Right lobe of liver (tissue), 6 donors: ENCODE measurements at places on chromosomes 11 and 22. TPM values are rescaled to one million over a fixed set of nuclear protein-coding genes. Genes with fewer than 3 reads are reported as not detected.

DNA sequence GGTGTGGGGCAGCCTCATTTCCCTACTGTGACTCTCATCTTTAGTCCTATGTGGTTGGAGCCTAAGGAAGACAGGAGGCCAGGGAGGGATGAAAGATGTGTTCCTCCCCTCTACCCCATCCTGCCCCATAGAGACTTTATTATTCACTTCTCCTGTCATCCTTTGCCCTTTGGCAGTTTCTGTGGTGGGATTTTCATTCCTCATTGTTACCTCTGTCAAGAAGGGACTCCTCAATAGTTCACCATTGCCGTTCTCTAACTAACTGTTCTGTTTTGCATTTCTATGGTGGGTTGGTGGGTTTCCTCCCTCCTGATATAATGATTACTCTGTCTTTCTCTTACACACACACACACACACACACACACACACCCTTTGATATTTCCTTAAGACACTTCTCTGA is 202.3 kb downstream of the DSCAML1 start:
- no peaks in the 10 kb centered on the region for H3K4me1 ChIP-seq
- no peak for DNase-seq
- H3K36me3 ChIP-seq = no peaks in the 10 kb centered on the region
- H3K27me3 ChIP-seq = no peaks in the 10 kb centered on the region
- H3K27ac ChIP-seq = no peak overlapping the region

DNA sequence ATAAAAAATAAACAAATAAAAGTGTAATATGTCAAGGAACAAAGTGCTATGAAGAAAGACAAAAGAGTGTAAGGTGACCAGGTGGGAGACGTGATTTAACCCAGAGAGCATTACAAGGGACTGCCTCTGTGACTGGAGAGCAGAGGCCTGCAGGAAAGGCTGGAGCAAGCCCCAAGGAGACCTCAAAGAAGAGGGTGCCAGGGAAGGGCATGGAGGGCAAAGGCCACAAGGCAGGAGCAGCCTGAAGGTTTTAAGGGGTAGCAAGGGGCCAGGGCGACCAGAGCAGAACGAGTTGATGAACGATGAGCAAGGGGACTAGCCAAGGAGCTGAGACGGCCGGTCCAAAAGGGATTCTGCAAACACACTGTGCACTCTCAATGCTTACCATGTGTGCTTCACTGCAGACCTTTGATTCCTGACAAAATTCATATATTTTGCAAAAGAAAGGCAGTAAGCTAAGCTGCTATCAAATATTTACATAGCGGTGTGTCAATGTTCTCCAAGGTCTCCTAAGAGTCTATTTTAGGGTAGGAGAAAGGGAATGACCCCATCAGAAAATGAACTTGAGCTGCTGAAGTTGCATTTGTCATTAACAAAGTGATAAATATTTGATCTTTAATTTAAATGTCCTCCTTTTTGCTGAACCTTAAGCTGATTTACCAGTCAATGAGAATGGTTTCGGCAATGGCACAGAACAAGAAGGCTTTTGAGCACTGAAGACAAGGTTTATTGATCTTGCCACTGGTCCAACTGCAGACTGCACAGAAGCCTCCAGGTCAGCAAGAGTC is 50.5 kb downstream of the SMCO4 start:
- H3K27ac ChIP-seq = peak overlapping the region; percentile 68
- H3K36me3 ChIP-seq = no peaks in the 10 kb centered on the region
- no peaks in the 10 kb centered on the region for H3K4me1 ChIP-seq
- DNase-seq = no peak
- H3K27me3 ChIP-seq = no peaks in the 10 kb centered on the region
- no peak overlapping the region for H3K4me3 ChIP-seq

DNA sequence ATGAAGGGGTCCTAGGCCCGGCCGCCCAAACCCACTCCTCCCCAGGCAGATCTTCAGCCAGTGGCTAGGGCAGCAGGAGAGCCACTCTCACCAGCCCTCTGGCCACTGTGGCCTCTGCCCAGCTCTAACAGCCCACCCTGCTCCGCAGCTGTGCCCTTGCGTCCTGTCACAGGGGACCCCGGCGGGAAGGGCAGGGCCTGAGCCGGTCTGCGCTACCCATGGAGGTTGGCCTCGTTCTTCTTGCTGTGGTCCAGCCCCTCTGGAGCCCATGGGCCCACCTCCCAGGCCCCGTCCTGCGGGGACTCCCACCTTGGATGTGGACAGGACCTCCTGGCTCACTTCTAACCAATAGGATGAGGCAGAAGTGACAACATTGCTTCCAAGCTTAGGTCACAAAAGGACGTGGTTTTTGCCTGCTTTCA is 38.3 kb upstream of the TH start:
- no peaks in the 10 kb centered on the region for H3K4me1 ChIP-seq
- no peak overlapping the region for H3K27ac ChIP-seq
- H3K4me3 ChIP-seq = no peak overlapping the region
- no peaks in the 10 kb centered on the region for H3K27me3 ChIP-seq
- H3K36me3 ChIP-seq = no peaks in the 10 kb centered on the region

DNA sequence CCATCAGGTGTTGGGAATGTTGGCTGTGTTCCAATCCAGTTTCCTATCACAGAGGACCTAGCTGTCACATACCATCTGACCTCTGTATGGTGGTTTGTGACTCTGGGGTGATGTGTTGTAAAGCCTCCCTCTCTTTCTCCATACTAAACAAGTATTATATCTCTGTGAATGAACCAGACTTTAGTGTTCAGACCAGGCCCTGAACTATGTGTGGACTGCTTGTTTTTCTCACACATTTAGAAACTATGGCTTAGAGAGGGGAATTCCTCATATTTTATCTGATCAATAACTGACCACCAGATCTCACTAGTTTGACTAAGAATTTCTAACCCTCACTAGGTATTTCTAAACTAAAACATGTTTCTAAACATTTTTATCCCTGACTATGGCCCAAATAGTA is 17.5 kb downstream of the NCR3LG1 start:
- H3K36me3 ChIP-seq = no peaks in the 10 kb centered on the region
- H3K4me1 ChIP-seq = no peaks in the 10 kb centered on the region
- H3K27ac ChIP-seq = no peak overlapping the region
- no peaks in the 10 kb centered on the region for H3K27me3 ChIP-seq
- DNase-seq = no peak

DNA sequence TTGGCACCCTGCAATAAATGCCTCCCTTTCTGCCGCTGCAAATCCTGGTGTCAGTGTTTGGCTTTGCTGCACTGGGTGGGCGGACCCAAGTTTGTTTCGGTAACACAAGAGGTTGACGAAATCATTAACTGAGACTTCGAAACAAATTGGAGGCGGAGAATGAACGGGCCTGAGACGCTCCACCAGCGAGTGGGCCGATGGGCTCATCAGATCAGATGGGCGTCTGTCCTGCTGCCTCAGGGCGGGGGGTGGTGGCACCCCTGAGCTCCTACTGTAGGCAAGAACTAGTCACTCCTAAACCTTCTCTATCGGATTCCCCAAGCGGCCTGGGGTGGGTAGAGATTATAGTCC is 918 bp upstream of the CAPN5 start:
- H3K27me3 ChIP-seq = no peaks in the 10 kb centered on the region
- peaks cover 46% of the 10 kb centered on the region for H3K4me1 ChIP-seq
- peak overlapping the region; percentile 70 for H3K4me3 ChIP-seq
- peak overlapping the region; percentile 99 for H3K27ac ChIP-seq

- no peak overlapping the region for H3K27ac ChIP-seq
- no peak for DNase-seq
- no peaks in the 10 kb centered on the region for H3K4me1 ChIP-seq
- no peak overlapping the region for H3K4me3 ChIP-seq
- no peaks in the 10 kb centered on the region for H3K36me3 ChIP-seq
- H3K27me3 ChIP-seq = no peaks in the 10 kb centered on the region
These were observed 7.3 kb upstream of the PES1 start for GRCh38 chr22:30598986-30599385.

DNA sequence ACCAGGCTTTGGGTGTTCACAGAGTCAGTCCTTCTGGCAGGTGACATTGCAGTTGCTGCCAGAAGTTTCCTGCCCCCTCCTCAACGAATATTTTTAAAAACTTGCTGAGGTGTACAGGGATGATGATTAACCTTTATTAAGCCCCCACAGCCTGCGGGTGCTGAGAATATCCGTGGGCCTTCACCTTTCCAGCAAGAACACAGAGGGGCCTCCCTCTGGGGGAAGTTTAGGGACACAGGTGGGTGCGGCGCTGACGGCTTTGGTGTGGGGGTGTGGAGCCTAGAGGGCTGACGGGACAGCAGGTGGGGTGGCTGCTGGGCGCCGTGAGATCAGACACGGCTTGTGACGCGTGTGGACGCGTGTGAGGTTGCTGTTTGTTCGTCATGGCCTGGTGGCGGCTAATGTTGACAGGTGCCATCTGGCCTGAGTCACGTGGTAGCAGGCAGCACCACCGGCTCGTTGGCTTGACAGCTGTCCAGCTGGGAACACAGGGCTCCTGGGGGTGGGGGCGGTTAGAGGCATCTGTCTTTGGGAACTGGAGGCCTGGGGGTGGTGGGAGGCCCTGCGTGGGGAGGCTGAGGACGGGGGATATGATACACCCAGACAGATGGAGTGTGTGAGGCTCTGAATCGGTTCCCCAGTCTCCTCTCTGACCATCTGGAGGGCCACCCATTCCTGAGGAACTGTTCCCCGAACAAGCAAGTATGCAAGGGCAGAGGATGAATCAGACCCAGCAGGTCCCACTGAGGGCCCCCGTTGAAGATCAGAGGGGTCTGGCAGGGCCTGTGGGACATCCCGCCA is 12.5 kb upstream of the LRRC10B start:
- no peak overlapping the region for H3K27ac ChIP-seq
- H3K27me3 ChIP-seq = no peaks in the 10 kb centered on the region
- no peak overlapping the region for H3K4me3 ChIP-seq
- no peaks in the 10 kb centered on the region for H3K36me3 ChIP-seq
- no peak for DNase-seq

DNA sequence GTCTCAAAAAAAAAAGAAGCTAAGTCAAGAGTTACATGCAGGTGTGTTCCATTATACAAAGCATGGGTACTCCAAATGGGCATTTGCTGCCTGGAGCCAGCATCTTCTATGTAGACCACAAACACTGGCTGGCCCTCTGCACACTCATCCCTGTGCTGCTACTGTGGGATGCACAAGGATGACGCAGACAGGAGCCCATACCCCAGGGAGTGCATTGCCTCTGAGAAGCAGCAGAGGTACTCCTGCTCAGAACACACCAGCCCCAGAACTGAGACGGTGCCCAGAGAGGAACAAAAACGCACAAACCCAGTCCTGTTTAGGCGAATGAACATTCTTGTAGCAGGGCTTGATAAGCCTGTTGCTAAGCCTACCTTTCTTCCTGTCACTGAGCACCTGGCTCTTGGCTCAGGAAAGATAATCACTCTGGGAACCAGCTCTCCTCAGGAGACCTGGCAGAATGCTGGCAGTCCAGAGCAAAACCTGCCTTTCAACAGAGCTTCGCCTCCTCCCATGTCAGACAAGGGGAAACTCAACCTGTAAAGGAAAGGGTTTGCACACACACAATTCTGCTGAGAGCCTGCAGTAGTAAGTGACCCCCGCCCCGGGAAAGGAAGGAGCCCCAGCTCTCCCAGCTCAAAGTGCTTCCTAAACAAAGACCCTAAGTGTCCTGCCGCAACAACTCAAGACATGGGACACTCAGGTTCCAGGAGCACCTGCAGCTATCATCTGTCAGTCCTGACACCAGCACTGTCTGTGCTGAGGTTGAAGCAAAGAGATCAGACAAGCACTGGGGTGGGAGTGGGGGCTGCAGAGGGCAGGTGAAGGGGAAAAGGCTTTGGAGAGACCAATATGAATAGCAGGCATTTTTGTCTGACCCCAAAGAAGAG is 145.7 kb downstream of the TENM4 start:
- H3K4me3 ChIP-seq = no peak overlapping the region
- DNase-seq = no peak
- no peaks in the 10 kb centered on the region for H3K36me3 ChIP-seq
- H3K27me3 ChIP-seq = no peaks in the 10 kb centered on the region
- no peak overlapping the region for H3K27ac ChIP-seq

Gene HBB
- 1,416 TPM for total RNA-seq

Gene DNAJB13
- not detected for total RNA-seq
